ENCODE measurements at places on chromosomes 13 and 19.

GRCh38 chr19:18665771-18666202, 17.7 kb upstream of the CRTC1 start:
- no peak for DNase-seq

GRCh38 chr19:16876904-16877361, 11.9 kb upstream of the F2RL3 start:
- peak; percentile 98 for DNase-seq

GRCh38 chr19:33325920-33326319, 23.6 kb upstream of the CEBPA start:
- no peak for DNase-seq

- no peak for DNase-seq
These were observed 85.5 kb downstream of the ELF1 start for GRCh38 chr13:40933508-40934204.

GRCh38 chr13:20197361-20197834, 4.7 kb upstream of the GJB2 start:
- DNase-seq = peak; percentile 65

GRCh38 chr19:58305932-58306323, 751 bp downstream of the ERVK3-1 start:
- DNase-seq = peak; percentile 19

- DNase-seq = no peak
These were observed 110.9 kb downstream of the CRYL1 start for GRCh38 chr13:20414546-20415305.

- no peak for DNase-seq
These were observed 20.0 kb downstream of the TICAM1 start for GRCh38 chr19:4811328-4812131.

DNA sequence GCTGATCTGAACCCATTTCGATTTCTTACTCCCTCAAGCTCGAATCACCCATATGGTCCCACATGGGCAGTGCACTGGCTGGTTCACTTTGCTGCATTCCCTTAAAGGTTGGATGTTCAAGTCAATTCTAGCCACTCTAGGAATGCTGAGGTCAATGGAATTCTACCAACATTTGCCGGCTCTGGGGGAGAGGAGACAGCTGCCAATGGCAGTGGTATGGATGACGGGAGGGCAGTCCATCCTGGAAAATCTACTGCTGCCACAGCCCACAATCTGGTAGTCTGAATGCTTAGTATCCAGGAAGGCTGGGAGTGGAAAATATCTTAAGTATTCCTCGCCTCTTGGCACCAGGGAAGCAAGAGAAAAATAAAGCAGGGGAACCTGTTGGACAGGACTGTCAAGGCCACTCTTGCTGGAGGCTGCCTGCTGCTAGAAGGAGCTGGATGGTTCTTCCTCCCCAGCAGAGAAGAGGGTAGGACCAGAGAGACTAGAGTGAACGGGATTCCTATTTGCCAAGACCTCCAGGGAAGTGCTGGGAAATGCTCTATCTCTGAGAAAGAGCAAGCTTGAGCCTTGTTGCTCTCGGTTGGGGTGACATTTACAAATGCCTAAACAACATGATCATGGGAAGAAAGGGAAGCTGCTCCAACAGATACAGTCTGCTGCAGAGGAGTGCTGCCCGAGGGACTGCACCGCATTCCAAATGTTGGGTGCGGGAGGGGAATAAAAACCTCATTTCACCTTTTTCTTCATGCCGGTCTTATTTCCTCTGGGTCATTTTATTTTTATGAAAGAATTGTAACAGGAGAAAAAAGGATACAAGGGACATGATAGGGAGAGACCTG, 20.7 kb upstream of the HMGB1 start:
- no peak for DNase-seq

DNA sequence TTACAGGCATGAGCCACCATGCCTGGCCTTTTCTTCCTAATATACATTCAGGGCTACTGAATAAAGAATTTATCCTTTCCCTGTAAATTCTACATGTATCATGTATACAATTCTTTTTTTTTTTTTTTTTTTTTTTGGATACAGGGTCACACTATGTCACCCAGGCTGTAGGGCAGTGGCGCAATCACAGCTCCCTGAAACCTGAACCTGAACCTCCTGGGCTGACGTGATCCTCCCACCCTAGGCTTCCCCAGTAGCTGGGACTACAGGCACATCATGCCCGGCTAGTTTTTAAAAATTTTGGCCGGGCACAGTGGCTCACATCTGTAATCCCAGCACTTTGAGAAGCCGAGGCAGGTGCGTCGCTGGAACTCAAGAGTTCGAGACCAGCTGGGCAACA, 6.5 kb upstream of the SLC44A2 start:
- no peak for DNase-seq

DNA sequence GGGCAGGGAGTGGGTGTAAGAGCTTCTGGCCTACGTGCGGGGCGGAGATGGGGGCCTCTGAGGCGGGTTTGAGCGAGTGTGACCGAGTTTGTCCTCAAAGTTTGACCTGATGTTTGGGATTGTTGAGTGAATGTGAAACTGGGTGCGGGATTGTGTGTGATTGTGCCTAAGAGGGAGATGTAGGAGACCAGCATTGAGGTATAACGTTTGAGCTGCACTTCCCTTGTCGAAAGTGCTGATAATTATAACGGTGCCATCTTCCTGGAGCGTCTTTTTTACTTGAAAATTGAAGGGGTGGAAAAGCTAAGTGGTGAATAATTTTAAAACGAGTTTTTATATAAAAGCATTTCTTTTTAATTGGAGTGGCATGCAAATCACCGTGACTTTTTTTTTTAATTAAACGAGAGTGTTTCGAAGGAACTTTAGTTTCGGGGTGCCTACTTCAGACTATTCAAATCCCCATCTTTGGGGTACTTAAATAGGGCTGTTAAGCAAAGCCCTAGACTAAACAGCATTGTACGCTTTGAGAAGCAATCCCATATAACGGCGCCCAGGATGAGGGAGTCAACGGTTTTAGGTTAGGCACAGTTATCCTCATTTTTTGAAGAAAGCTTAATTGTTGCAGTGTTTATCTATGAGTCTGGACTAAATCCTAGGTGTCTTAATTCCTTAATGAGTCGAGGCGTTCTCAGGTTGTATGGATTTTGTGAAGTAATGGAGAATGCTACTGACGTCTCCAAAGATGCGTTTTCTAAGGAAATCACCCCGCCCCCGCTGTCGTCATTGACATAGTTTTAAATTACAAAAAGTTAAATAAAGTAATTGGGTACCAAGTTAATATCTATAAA, 594 bp downstream of the ZNF146 start:
- DNase-seq = peak; percentile 27

- no peak for DNase-seq
These were observed 248.7 kb downstream of the EFNB2 start for GRCh38 chr13:106286811-106287210.

DNA sequence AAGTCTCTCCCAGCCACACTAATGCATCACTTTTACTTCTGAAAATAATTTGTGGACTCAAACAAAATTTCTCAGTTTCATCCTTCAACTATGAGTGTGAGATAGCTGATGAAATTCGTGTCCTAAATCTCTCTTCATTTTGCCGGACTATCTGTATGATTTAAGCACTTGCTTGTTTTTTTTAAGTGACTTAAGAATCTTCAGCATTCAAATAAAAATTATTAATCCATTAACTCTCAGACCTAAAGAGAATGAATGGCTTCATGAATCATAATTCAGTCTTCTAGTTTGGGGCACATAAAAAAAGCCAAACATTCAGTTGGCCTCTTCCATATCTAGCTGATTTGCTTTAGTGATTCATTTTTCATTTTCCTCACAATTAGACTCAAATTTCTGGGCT, 579.5 kb downstream of the DCT start:
- no peak for DNase-seq

GRCh38 chr19:38735257-38735686, 9.0 kb downstream of the CAPN12 start:
- peak; percentile 85 for DNase-seq

GRCh38 chr19:23913931-23914330, 755 bp upstream of the ZNF726 start:
- no peak for DNase-seq

GRCh38 chr13:49292742-49293486, 45.2 kb downstream of the CDADC1 start:
- DNase-seq = peak; percentile 23

DNA sequence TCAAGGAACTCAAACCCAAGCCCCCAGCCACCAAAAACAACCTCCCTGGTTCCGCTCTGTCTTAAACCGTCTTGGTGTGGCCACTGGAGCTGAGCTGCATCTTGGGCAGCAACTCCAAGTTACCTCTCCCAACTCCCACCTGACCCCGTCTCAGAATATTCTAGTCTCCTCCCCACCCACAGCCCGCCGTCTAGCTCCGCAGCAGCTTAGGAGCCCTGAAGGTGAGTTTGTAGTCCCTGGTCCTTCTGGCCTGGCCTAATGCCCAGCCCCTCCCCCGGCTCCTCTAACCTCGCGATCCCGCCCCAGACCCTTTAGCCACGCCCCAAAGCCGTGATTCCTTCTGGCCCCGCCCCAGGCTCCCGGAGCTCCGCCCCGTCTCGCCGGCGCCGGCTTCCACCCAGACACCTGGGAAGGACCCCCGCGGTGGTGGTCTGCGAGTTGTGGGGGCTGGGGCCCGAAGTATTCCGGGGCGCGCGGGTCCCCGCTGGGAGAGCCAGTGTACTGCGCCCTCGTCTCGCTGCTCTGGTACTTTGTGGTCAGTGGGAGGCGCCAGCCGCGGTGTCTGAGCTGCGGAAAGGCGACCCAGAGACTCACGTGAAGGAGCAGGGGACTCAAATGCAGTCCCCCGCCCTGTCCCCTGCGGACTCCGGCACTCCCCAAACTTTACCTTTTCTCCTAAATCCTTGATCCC, 2.5 kb upstream of the LHB start:
- peak; percentile 79 for DNase-seq

DNA sequence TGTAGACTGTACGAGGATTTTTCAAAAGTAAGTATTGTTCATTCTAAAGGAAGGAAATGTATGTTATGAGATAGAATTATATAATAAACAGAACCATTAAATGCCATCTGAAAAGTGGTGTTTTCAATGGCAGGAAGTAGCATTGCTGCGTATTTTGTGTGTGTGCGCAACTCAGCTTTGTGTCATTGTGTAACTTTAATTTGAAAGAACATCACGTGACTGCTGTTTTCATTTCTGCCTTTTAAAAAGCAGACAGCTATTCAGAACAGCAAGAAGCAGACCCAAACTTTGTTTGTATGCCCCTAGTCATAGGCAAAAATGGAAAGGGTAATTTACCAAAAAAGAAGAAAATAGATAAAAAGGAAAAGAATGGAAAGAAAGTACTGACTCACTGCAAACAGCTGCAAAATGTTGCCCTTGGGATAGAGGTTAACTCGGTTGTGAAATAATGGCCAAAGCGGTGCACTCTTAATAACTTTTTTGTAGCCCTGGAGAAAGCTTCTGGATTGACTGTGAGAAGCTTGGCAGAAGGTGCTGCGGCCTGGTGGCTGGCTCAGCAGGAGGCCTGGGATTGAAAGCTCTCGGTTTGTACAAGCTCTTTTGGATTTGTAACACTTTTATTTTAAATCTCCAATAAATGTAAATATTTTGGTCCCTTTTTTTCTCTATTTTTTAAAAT, 97.3 kb downstream of the GGACT start:
- DNase-seq = no peak

GRCh38 chr19:45253396-45254027, 2.4 kb downstream of the MARK4 start:
- DNase-seq = no peak

DNA sequence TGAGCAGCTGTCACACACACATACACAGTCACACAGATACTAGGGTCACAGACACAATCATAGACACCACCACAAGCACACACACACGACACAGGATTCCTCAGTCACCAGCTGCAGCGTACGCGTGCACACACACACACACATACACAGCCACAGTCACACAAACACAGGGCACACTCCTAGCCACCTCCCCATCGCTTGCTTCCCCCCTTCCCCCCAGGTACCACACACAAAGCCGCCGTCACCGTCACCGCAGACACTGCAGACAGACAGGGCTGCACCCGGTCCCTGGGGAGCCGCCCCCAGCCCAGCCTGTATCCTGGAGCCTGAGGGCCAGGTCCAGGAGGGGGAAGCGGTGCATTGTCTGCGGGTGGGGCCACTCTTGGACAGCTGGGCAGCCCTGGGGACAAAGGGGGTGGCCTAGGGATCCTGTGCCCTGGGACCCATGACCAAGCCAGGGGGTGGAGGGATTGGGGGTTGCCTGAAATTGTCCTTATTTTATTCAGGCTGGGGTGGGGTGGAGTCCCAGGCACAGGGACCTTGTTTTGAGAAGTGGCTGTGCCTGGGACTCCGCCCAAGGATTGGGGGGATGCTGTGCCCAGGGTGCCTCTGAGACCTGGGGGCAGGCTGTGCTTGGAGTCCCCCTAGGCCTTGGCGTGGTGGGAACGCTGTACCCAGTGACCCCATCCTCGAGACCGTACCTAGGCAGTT, 957 bp downstream of the NUMBL start:
- no peak for DNase-seq

- DNase-seq = no peak
These were observed 2753.0 kb downstream of the PCDH9 start for GRCh38 chr13:64477146-64477545.

DNA sequence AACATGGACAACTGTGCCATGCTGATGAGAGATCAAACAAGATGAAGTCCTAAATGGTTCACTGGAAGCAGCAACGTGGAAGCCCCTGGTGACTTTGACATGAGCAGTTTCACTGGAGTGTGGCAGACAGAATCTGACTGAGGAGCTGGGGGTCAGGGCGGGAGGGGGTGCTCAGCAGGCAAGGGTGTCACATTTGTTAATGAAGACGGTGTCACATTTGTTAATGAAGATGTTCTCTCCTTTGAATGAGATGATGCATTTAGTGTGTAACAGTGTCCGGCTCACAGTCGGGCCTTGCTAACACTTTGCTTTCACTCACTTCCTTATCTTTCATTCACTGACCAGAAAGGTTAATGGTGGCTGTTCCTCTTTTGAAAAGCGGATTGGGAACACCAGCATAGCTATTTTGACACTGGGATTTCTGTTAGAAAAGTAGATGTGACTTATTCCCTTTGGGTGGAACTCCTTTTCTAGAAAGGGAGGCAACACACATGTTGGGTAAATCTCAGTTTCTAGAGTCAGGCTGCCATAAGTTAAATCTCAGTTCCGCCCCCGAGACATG, 693.7 kb downstream of the UQCRFS1 start:
- DNase-seq = no peak

DNA sequence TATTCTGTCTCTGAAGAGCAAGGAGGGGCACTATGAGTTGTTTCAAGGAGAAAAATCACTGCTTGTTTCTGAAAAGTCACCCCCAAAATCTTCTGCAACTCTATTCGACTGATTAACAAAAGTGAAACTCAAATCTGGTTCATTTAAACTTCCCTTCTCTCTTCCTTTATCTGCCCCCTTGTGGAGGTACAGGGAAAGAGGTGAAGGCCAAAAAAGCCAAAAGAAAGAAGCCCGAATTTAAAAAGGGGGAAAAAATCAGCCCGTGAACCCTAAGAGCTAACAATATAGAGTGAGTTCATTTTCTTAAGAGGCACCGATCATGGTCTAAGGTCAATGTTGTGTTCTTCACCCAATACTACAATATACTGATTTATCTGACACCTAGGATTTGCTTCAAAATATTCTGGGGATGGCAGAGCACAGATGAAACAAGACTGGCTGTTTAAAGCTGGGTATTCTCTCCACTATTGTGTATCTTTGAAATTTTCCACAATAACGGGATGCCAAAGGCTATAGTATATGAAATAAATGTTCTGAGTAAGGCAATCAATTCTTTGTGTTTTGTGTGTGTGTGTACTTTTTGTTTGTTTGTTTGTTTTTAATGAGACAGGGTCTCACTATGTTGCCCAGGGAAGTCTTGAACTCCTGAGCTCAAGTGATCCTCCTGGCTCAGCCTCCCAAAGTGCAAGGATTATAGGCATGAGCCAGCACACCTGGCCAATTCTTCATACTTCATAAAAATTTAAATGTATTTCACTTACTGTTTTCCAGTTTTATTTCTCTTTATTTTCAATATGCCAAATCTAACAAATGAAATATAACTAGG, 55.0 kb upstream of the EEF1AKMT1 start:
- peak; percentile 56 for DNase-seq

All from SW480 (cell line).